Caudate nucleus (tissue), 63 donors: ENCODE measurements at places on chromosomes 6 and 20.

GRCh38 chr6:169589699-169590257, 112.1 kb downstream of the WDR27 start:
- no peak for DNase-seq

DNA sequence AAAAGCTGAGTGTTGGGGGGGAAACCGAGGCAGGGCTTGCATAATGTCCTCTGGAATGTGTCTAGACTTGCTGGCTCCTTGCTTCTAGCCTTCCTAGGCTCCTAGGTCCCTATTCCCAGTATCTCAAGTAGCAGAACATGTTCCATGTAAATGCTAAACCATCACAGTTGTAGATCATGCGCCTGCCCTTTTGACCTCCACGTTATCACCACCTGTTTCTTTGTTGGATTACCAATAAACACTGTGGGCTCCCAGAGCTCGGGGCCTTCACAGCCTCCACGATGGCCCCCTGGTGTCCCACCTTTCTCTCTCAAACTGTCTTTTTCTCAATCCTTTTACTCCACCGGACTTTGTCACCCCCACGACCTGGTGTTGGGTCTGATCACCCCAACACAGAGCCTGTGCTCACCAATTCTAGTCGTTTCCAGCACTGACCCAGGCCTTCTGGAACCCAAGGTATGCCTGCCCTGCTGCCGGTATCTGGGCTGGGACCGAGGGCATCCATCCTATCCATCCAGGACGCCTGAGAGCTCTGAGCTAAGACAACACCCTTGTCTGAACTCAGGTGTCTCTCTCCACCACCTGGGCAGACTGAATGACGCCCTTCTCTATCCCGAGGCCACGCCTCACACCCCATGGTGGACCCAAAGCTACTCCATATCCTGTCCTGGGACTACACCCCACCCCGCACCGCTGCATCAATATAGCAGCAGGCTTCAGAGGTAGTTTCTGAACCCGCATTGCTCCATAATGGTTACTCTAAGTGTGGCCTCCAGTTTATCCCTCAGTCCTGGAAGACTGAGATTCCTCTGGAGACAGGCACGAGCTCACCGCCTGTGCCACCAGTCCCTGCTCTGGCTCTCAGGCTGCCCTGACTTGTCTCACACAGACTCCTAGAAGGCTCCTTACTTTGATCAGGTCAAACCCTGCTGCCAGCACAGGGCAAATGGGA, 9.3 kb upstream of the PRR18 start:
- no peak for DNase-seq

GRCh38 chr6:129146902-129147301, 264.0 kb downstream of the LAMA2 start:
- no peak for DNase-seq

DNA sequence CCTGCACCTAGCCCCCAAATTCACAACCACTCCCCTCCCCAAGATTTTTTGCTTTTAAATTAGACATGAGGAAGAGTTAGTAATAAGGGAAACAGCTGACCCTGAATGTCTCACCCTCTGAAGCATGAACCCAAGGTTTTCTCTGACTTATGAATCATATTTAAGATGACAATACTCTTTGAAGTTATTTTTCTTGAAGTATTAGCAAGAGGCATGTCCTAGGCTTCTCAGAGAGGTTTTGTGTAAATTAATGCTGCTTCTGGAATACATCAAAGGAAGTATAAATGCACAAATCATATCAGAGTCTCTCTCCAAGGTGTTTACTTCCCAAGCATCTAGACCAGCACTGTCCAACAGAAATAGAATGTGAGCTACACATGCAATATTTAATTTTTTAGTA, 408.1 kb upstream of the MARCKS start:
- DNase-seq: no peak

DNA sequence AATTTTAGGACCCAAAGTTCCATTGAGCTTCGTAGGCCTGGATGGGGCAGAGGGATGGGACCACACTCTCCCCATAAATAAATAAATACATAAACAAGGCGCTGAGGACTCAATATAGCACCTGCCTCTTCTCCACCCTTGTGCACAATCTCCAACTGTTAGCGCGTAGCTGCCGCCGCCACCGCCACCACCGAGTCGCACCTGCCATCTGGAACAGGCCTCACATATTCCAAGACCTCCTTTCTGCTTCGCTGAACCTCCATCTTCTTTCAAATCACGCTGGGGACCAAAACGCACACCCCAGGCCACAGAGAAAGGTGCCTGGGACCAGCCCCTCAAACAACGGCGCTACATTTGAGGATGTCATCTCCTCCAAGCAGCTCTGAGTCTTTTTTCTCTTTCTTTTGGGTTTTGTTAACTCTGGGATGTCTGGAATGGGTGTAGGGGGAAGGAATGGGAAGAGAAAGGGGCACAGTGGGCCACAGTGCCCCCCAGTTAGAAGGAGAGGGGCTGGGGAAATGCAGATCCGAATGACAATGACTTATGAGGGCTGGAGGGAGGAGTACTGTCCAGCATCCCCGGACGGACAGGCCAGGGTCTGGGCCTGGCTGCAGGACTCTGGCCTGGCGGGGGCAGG, 49.7 kb downstream of the NOL4L start:
- no peak for DNase-seq

DNA sequence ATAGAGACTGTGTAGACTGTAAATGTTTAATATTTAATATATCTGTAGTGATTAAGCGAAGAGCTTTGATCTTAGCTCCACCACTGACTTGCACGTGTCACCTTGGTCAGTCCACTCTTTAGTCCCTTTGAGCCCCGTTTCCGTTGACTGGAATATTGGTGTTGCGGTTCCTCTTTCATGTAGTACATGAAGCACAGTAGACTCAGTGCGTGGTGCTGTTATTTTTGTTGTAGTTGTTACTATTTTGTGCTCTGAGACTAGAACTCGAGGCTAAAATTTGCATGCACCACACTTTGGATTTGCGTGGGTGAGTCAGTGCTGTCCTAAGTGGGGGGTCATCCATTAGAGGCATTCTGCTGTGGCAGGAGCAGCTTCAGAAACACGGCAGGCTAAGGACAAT, 291.4 kb downstream of the QKI start:
- DNase-seq: no peak

DNA sequence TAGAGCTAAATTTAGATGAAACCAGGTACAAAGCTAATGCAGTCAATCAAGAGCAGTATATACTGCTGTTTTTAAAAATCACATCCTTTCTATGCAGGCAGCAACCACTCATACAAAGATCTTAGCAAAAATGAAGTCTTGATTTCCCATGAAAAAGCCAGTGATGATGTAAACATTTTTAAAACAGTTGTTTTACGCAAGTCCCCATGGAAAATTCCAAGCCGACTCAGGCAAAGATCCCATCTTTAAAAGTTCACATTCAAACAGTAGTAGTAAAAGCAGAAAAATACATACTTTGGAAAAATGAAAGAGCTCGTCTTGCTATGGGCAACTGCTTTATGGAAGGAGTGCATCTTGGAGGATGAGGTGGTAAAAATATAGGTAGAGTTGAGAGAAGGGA, 84.0 kb downstream of the RCAN2 start:
- no peak for DNase-seq

GRCh38 chr6:170269846-170270541, 20.9 kb downstream of the DLL1 start:
- DNase-seq: no peak
